ENCODE measurements at places on chromosomes 4 and X. TPM values are rescaled to one million over a fixed set of nuclear protein-coding genes. Genes with fewer than 3 reads are reported as not detected.

Gene CSAG1
- not detected for total RNA-seq

Gene XPNPEP2
- not detected for total RNA-seq

Gene MAGEB17
- total RNA-seq: not detected

Gene MND1
- total RNA-seq: 0.83 TPM

Gene CENPE
- total RNA-seq: 27.3 TPM

Gene NALF2
- total RNA-seq: 0.33 TPM

Gene NDST4
- total RNA-seq: not detected

Gene ASMT
- not detected for total RNA-seq

Gene FGFBP2
- total RNA-seq: not detected

Gene ZNF157
- total RNA-seq: 0.27 TPM

Gene ENPP6
- not detected for total RNA-seq

Gene UNC5C
- 3.0 TPM for total RNA-seq
